NCI-H1417 (cell line): ENCODE measurements at places on chromosomes 13 and 19.

DNA sequence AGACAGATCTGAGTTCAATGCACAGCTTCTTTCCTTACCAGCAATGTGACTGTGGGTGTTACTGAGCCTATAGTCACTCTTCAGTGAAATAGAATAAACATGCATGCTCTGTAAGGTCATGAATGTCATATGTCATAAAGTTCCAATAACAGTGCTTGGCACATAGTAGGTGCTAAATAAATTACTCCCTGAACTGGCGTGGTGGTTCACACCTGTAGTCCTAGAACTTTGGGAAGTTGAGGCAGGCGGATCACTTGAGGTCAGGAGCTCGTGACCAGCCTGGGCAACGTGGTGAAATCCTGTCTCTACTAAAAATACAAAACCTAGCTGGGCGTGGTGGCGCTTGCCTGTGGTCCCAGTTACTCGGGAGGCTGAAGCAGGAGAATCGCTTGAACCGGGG lies 13.2 kb downstream of the WBP4 start:
- DNase-seq: no peak

DNA sequence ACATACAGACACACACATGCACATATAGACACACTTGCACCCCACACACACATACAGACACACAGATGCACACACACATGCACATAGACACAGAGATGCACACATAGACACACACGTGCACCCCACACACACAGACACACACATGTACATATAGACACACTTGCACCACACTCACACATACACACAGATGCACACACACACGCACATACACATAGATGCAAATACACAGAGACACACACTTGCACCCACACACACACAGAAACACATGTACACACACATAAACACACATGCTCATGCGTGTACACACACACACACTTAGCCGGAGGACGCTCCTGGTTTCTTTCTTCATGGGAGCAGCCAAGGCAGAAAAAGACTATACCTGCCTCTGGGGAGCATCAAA lies 10.0 kb downstream of the COL4A2 start:
- no peak for DNase-seq

- DNase-seq: no peak
These were observed 23.2 kb downstream of the ANKRD27 start for GRCh38 chr19:32651729-32652140.

DNA sequence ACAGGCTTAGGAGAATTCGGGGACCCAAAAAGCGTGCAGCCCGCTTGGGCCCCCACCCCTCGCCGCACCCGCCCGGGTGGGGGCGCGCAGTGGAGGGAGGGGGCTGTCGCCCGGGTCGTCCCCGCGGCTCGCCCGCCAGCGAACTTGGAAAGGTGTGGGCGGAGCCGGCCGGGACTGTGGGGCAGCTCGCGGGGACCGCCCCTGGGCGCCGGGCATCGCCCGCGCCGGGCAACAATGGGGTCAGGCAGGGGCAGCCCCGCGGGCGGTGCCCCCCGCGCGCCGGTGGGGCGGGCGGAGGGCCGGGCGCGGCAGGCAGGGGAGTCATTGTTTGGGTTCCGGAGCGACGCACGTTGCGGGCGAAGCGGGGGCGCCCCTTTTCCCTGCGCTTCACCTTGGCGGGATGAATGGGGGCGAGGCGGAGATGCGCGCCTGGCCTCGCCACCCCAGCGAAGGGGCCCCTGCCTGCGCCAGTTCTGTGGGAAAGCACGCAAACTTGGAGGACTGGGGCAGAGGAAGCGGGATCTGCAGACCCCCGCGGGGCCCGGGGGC lies 647 bp upstream of the KLF12 start:
- DNase-seq: peak; percentile 82

DNA sequence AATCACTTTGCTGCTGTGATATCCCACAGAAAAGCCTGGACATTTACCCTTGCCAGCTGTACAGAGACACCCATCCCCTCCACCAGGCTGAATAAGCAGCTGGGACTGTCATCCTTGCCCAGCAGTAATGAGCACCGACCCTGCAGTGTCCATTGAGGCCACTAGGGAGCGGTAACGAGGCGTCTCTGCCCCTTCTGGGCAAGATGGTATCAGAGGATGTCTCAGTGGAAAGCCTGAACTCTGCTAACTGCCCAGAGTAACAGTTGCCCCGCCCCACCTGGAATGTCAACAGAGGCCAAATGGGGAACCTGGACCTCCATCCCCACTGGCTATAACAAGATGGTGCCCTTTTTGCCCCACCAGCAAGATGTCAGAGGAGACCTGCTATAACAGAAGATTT lies 22.8 kb upstream of the CEACAM20 start:
- peak; percentile 4 for DNase-seq

DNA sequence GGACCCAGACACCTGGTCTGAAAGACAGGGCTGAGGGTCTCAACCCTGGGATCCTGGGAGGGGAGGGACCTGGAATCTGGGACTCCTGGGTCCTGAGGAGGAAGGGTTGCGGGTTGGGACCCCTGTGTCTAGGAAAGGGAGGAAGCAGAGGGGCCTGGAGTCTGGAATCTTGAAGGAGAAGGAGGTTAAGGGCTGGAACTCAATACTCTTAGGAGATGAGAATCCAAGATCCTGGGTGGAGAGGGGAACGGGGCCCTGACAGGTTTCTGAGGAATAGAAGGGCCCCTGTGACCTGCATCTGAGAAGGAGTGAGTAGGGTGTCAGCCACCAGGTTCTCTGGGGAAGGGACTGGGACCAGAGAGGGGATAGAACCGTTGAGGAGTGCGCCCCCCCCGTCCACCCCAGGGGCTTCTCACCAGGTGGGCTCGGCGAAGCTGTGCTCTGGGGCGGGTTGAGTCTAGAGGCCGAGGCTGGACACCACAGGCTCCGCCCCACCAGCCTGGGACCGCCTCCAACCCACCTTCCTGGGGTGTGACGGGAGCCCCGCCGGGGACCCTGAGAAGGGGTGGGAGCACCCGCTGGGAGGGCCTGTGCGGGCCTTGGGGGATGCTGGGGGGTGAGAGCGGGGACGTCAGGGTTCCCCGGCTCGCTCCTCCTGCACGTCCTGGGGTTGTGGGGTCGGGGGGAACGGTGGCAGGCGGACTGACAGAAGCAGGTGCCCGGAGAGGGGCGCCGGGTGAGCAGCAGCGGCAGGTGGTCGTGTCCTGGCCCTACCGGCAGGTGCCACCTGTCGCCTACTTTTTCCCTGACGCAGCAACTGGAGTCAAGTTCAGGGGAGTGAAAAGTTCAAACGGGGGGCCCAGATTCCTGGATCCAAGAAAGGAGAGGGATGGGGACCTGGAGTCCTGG lies at the start of gene MAMSTR:
Gene MAMSTR, minus strand, starts transcription at position 463 of the 909 bp plus-strand sequence. CDS start 694 bp downstream, outside the sequence.
- DNase-seq: no peak

- no peak for DNase-seq
These were observed 18.8 kb downstream of the ZSCAN5A start for GRCh38 chr19:56295531-56296455.

GRCh38 chr19:2680808-2681207 lies 21.7 kb downstream of the GNG7 start:
- DNase-seq: no peak

GRCh38 chr13:32883474-32883873 lies 132.7 kb upstream of the KL start:
- peak; percentile 75 for DNase-seq

GRCh38 chr19:1416014-1416841 lies 8.8 kb downstream of the DAZAP1 start:
- no peak for DNase-seq

- no peak for DNase-seq
These were observed 10.3 kb downstream of the KMT2B start for GRCh38 chr19:35727956-35728706.

DNA sequence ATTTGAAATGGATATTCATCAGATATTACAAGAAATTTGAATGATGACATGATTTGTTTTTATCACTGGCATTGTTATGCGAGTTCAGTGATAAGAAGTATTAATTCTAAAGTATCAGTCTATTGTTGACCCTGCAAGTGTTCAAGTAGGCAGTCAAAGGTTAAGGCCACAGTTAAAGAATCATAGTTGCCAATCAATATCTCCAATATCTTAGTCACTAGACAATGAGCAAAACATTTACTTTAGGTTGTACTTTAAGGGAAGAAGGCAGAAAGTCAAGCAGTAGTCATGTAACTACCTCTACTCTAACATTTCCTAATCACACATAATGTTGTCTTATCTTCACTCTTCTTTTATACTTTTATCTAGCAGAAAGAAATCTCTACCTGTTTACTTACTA lies 709.8 kb downstream of the PCDH17 start:
- no peak for DNase-seq

- DNase-seq: peak; percentile 19
These were observed 195.6 kb upstream of the DACH1 start for GRCh38 chr13:72062566-72062965.

- DNase-seq: no peak
These were observed 205.0 kb downstream of the TSHZ3 start for GRCh38 chr19:31144075-31144870.

GRCh38 chr19:7505288-7505681 lies 10.6 kb upstream of the ZNF358 start:
- DNase-seq: peak; percentile 70

GRCh38 chr19:38024992-38025908 lies 118.2 kb downstream of the SIPA1L3 start:
- DNase-seq: no peak

- DNase-seq: no peak
These were observed 3.1 kb downstream of the LILRB1 start for GRCh38 chr19:54633401-54633800.

DNA sequence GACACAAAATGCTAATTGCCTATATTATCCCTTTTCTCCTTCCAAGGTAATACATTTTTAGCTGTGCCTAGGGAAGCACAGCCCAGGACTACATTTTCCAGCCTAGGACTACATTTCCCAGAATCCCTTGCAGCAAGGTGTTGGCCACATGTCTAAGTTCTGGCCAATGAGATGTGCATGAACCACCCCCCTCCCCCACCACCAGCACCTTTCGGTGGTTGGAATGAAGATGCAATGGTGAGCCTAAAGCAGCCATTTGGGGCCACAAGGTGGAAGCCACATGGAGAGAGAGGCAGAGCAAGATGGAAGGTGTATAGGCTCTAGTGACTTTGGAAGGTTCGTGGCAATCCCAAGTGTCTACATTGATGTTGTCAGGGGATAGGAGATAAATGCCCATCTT lies 16.2 kb downstream of the UNC13A start:
- no peak for DNase-seq

DNA sequence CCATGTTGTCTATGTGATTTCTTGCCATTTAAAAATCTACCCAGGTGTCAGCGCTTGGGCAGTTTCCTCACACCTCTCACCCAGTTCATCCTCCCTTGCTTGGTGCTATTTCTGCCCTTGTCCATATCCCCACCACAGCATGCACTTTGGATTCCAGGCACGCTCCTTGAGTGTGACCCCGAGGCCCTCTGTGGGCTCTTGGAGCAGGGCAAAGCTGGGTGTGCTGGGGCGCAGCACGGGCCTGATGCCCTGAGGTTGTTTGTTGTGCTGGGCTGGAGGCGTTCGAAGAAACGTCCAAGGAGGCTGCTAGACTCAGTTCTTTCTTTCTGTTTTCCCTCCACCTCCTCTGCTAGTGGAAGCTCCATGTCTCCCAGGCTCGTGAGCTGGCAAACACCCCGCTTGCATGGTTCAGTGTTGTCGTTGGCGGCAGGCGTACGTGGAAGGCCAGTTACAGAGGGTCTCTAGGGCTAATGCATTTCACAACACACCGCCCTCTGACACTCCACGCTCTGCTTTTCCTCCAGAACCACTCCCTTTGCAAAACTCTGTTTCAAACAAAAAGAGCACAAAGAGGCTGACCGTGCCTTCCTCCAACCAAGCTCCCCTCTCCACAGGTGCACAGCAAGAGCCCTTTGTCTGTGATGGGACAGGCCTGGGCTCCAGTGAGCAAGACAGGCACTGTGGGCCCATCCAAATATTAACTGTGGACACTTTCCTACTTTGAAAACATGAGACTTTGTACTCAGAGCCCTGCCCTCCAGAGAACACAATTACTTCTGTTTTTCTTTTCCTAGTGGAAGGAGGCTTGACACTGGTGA lies 117.7 kb upstream of the GJB6 start:
- DNase-seq: no peak

DNA sequence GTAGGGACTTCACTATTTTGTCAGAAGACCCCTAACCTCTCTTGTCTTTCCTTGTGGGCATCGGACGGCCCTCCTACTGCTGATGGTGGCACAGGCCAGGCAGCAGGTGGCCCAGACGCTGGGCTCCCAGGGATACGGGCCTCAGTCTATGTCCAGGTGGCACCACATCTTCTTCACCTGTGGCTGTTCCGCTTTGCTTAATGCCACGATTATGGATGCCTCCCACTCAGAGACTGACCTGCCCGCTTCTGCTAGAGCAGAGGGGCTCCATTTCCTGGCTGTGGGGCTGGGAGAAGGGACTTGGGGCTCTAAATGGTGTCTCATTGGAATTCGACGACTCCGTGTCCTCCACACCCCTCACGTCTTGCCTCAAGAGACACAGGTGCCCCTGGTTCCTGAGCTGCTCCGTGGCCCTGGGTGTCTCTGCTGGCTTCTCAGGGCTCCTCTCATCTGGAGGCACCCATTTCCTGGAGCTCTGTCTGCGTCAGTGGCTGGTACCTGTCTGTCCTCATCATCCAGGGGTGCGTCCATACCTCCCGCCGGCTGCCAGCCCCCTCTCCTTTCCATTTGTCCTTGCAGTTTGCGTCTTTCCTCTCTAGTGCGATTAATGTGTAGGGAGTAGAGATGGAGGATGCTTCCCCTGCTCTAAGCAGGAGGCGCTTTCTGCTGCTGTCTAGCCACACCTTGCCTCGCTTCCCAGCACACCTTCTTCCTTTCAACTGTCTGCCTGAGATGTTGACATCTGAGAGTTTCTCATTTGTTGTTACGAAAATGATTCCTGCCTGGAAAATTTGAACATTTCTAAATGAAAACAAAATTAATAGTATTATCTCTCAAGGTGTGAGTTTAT lies 63.4 kb downstream of the TEX29 start:
- peak; percentile 43 for DNase-seq

DNA sequence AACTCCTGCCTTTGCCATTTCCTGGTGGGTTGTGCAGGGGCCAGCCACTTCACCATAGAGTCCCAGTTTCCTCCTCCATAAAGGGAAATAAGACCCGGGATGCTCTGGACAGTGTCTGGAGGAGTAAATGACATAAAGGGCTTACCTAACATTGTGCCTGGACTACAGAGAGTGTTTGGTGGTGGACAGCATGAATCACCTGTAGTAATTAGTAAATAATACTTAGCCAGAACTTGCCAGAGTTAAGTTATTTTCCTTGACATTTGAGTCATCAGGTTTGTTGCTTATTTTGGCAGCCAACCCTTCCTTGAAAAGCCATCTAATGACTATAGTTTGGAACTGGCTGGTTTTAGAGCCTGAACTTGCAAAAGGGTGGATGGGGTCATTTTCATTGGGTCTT lies 159.2 kb downstream of the SLC7A1 start:
- DNase-seq: no peak

DNA sequence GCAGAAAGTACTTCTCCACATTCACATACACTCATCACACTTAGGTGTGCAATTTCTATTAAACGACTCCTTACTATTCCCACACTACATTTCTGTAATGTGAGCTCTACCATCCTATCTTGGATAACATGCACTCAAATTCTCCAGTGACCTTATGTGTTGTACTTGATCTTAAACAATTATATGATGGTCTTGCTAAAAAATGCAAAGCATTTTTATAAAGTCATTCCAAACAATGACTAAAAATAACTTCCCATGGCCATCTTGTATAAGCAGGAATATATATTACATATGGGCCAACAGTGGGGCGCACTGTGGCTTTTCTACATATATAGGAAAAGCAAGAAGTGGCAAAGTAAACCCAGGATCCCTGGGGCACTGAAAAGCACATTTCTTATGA lies 155.5 kb downstream of the FLT1 start:
- DNase-seq: no peak
